ENCODE measurements at places on chromosomes 13 and 19.

DNA sequence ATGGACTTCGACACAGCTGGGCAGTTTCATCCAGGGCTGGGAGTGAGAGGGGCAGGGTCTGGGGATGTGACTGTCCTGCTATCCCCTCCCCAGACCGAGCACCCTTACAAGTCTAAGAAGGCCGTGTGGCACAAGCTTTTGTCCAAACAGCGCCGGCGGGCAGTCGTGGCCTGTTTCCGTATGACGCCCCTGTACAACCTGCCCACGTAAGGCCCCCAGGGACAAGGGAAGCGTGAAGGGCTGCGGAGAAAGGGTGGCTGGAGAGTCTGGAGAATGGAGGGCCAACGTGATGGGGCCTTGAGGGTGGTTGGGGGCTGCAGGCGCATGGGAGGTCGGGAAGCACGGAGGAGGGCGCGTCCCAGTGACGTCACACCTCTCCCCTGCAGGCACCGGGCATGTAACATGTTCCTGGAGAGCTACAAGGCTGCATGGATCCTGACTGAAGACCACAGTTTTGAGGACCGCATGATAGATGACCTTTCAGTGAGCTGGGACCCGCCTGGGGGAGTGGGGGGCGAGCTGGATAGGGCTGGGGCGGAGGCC lies 89.5 kb downstream of the MAP4K1 start:
- no peak for DNase-seq

- DNase-seq: no peak
Observed at GRCh38 chr13:51501592-51502152, 48.8 kb upstream of the INTS6 start.

DNA sequence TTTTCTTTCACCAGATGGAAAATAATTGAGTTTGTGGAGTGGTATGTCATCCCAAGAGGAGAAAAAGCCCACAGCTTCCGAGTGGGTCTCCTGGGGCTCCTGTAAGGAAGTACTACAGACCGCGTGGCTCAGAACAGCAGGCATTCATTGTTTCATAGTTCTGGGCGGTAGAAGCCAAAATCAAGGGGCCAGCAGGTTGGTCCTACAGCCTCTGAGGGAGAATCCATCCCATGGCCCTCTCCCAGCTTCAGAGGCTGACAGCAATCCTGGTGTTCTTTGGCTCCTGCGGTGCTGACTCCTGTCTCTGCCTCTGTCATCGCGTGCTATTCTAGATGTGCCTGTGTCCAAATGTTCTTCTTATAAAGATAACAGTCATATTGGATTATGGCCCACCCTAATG lies 362.6 kb downstream of the FGF14 start:
- DNase-seq: no peak

DNA sequence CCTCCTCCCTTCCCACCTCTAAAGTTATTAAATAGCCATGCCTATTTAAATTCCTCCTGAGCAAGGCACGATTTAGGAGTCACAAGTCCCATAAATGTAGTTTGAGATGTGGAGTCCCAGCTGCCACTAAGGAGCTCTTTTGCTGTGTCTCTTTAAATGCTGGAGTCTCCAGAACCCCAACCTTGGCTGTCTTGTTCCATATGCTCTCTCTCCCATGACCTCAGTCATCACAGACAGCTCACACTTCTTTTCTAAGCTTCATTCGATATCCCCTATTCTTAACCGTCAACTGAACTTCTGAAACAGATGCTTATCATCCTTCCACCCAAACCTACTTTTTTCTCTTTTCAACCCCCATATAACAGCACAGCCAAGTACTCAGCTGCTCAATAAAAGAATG lies 197.1 kb downstream of the VWA8 start:
- no peak for DNase-seq

GRCh38 chr13:79062291-79062690 lies 343.8 kb downstream of the RBM26 start:
- DNase-seq: no peak

- no peak for DNase-seq
Observed at GRCh38 chr13:94431987-94432386, 47.5 kb downstream of the DCT start.

- DNase-seq: no peak
Observed at GRCh38 chr19:8045872-8046568, 6.5 kb upstream of the CCL25 start.

- no peak for DNase-seq
Observed at GRCh38 chr13:23752111-23753001, 136.8 kb downstream of the MIPEP start.

DNA sequence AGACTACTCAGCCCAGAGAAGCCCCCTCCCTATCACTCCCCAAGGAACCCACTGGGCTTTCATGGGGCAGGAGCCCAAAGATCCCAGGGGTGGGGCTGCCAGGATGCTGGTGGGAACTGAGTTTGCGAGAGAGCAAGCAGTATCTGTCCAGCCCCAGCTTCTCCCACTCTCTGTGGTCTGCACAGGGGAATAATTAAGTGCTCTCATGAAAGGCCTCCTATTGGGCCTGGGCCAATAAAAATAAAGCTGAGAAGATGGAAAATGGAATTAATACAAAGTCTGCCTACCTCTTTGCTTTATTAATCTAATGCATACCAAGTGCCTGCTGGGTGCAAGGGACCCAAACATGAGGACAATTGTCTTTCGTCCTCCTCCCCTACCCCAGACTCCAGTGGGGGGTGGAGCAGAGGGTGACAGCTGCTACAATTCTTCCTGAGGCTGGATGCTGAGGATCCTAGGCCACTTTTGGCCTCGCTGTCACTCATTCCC lies 5.4 kb downstream of the DDX39A start:
- DNase-seq: peak; percentile 52

GRCh38 chr13:65733110-65733509 lies 1497.0 kb downstream of the PCDH9 start:
- no peak for DNase-seq

DNA sequence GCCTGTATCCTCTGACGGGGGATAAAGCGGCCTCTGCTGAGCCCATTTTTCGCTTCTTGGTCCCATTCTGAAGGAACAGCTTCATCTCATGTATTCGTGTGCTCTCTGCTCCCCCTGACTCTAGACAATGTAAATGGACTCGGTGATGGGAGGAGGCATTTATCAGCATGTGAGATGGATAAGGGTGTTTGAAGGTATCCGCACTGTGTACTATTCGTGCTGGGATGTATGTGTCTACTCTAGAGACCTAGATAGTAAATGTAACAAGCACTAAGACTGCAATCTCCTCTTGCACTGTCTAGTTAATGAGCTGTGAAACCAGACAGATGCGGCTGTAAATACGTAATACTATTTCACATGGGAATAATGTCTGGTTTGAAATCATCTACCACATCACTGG lies 134.6 kb upstream of the ARGLU1 start:
- no peak for DNase-seq

DNA sequence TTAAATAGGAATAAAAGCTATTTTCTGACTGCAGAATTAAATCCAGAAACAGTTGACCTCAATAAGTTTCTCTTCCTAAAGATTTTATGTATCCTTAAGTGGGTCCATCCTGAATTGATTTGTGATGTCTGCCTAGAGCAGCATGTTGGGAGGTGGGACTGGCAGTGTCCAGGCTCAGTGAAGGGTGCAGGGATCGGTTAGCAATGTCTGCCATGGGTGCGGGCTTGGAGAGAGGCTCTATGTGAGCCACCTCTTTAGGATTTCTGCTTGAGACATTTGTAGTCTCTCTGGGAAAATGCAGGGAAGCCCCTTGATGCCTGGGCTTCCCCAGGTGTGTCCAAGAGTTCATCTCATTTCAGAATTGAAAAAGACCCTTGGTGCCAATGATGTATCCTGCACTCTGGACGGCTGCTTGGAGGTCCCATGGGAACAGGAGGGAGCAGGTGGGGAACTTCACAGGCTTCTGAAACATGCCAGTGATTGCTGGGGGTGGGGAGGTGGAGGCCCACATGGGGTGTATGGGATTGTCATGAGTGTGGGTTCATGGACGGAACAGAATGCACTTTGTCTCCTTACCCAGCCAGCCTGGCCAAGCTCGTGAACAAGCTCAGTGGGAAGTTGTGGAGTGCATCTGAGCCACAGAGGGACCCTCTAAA lies 6.2 kb upstream of the COLGALT1 start:
- no peak for DNase-seq

- DNase-seq: no peak
Observed at GRCh38 chr19:49937750-49938381, 8.6 kb upstream of the NUP62 start.

DNA sequence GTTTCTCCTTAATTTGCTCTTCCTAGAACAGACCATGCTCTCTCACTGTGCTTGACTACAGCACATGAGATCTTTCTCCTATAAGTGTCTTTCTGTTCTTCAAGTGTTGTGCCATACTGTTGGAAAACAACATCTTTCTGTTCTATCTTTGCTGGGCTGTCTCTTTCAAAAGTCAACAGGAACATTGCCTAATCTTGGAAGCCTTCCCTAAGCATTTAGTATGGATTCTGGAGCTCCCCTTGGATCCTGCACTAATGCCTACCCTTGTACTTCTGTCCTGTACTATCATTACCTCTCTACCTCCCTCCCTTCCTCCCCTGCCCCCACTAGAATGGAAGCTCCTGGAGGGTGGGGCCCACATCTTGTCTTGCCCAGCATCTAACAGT lies 26.8 kb downstream of the STARD13 start:
- no peak for DNase-seq

GRCh38 chr13:107678075-107678689 lies 537.2 kb downstream of the LIG4 start:
- no peak for DNase-seq

DNA sequence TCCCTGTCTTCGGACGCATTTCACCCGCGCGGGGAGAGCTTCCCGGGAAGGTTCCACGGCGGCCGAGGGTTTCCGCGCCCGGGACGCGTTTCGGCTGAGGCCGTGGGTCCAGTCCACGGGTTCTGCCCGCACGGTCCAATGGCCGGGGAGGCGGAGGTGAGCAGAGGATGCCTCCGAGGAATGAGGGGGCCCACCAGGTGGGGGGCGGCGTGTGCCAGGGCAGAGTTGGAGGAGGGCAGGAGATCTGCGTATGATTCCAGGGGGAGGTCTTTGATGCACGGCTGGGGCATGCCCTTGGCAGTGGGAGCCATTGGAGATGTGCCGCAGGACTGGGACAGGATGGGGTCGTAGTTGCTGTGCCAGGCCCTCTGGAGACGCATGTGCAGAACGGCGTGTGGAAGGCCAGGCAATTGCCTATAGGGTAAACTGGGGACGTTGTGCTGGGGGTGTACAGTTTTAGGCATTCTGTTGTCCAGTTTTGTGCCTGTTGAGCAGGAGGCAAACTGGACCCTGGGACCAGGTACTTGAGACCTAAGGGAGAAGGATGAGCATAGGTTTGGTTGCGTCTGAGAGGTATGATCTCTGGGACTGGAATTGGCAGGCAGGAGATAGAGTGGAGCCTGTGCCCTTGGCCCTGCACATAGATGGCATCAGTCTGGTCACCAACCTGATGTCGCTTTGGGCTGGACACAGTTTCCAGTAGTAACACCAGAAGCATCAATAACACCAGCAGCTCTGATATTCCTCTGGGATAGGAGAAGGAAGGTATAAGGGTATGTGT lies 751 bp downstream of the ZNF584 start:
- DNase-seq: no peak
